ENCODE measurements at places on chromosomes 4 and X.

DNA sequence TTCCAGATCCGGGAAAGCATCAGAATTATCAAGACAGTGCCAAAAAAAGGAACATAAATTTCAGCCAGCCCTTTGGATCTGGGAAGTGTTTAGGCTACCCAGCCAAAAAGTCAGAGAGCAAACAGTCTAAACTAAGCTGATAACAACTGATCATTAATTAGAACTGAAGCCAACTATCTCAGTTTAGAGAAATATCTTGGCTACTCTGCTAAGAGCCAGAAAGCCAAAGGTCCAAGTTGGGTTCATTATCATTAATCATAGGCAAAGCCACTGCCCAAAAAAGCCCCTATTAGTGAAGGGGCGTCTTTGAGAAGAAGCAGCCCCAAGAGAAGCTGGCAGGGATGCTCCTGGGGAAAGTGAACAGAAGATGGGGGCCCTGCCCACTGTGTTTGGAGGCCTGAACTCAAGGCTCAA is 37.0 kb upstream of the SHISA3 start:
- no peak for DNase-seq

- no peak for DNase-seq
Observed at GRCh38 chr4:125097729-125098128, 217.0 kb upstream of the FAT4 start.

DNA sequence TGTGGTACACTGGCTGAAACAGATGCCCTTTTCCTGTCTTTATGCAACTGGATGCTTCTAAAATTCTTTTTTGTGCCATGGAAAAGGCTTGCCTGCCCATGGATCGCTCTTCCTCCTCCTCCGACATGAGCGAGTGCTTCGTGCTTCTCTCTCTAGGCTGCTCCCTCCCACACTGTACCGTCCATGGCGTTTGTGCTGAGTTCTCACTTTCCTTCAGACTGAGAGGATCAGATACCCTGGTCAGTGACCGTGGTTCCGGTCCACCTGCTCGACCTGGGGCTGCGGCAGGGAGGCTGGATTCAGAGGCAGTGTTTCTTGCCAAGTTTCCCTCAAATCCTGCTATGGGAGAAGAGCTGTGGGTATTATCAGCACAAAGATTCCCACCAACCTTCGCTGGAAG is 10.2 kb upstream of the CLDN24 start:
- DNase-seq, result no peak

- DNase-seq, result no peak
Observed at GRCh38 chr4:140884431-140885058, 128.4 kb upstream of the TBC1D9 start.

- DNase-seq, result no peak
Observed at GRCh38 chr4:139907001-139907809, 241.6 kb downstream of the MGST2 start.

DNA sequence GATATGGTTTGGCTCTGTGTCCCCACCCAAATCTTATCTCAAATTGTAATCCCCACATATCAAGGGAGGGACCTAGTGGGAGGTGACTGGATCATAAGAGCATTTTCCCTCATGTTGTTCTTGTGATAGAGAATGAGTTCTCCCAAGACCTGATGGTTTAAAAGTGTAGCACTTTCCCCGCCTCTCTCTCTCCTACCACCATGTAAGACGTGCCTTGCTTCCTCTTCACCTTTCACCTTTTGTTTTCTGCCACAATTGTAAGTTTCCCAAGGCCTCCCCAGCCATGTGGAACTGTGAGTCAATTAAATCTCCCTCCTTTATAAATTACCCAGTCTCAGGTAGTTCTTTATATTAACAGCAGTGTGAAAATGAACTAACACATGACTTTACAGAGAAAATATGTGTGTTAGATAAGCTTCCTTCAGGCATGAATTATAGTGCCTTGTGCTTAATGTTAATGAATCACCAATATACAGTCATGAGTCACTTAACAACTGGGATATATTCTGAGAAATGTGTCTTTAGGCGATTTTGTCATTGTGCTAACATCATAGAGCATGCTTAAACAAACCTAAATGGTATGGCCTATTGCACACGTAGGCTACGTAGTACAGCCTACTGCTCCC is 37.9 kb downstream of the PDGFC start:
- no peak for DNase-seq

DNA sequence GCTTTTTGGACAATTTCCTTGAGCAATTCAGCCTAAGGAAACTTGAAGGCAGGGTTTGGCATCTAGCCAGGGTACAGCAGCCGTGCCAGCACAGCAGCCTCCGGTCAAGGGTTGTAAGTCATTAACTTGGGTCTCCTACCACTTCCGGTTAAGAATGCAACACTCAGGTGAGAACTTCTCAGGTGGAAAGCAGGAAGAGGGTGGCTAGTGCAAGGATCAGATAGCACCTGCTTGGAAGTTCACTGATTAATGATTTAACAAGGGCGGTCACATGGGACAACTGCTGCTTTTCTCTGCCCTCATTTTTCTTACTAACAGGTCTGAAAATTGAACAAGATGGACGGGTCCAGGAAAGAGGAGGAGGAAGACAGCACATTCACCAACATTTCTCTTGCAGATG is 30.1 kb upstream of the SCOC start:
- no peak for DNase-seq

DNA sequence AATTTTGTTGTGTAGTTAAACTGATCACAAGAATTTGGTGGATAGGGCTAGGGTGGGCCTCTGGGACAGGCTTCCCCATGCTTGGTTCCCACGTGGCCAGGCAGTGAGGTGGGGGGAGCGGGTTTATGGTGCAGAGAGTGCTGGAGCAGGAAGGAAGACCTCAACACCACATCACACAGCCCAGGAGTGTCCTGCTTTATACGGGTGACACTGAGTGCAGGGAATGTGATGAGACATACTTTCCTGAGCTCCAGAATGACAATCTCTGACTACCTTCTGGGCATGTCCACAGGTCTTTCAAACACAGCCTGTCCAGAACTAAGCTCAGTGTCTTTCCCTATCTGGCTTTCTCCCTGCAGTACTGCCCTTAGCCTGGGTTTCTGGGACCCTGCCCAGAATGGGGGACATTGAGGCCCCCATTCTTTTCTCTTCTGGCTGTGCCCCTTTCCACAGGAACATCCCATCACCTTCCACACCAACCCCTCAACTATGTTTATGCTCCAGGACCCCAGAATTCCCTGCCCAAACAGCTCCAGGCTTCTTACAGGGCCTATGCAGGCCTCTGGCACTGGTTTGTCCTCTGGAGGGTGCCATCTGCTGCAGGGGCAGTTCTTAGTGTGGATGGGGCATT is 36.5 kb upstream of the RASL11B start:
- DNase-seq, result no peak

DNA sequence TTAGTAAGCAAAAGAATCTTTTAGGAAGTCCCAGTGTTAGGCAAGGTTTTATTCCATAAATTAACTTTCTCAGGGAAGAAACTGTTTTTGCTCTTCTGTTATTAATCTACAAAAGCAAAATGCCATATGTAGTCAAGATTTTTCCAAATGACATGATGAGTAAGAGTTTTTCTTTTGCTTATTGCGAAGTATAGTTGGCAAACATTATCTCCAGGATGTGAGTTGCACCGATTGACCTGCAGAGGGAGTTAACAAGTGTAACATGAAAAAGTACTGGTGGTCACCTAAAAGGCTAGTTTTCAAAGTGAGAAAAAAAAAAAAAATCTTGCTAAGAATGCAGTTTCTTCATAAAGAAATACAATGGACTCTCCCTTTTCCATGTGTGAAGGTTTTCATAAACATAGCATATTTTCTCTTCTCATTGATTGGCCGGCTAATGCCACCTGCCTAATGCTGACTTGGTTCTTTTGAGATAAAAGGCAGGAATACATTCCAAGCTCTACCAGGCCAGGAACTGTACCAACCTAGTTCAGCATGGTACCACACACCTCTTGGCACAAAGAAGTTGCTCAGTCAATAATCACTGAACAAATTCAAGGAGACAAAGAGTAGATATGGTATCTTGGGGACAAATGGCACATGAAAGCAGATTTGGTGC is 100.2 kb downstream of the LNX1 start:
- DNase-seq, result no peak

- no peak for DNase-seq
Observed at GRCh38 chrX:128616933-128617332, 564.7 kb upstream of the ACTRT1 start.

Data from NCI-H2107 (cell line).